LoVo (cell line): ENCODE measurements at places on chromosomes 4 and X.

DNA sequence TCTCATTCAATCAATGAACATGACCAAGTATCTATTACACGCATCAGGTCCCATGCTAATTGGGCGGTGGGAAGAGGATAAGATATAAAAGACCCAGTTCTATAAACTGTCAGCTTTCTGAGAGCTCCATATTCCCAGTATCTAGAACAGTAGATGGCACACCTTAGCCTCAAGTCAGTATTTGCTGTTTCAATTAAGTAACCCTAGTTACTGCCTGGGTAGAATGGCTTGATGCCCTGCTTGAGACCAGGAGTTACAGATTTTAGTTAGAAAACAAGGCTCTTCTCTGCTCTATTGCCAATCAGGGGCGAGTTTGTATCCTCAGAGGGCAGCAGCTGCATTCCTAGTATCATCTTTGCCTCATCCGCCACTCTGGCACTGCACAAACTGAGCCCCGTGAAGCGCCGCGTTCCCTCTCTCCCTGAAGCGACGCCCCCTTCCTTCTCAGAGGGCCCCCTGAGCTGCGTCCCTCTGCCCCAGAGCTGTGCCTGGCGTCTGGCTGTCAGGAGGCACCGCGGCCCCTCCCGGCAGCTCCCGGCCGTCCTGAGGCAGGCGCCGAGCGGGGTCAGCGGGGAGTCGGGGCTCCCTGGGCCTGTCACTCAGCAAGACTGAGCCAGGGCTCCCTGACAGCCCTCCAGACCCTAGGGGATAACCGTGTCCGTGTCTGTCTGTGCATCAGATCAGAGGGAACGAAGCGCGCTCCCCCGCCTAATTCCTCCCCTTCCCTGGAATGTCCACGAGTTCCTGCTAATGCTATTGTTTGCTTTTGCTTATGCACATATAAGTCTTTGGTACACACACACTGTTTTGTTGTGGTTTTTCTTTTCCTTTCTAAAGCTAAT is 212.4 kb upstream of the TTC29 start:
- no peak for DNase-seq

GRCh38 chr4:82428526-82428968 is 1.7 kb downstream of the HNRNPDL start:
- DNase-seq = no peak

DNA sequence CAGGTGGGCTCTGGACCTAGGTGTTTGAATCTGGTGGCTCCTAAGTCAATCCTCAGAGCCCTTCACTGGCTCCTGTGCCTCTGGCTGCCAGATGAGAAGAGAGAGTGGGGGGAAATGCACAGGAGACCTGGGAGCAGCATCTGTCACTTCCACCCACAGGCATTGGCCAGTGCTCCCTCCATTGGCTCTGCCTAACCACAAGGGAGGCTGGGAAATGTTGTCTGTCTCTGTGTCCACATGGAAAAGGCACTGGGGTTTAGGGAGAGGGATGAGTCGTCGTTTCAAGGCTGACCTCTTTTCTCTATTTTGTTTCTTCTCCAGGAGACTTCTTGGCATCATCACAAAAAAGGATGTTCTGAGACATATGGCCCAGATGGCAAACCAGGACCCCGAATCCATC is 76.4 kb downstream of the CLCN4 start:
- DNase-seq = no peak

DNA sequence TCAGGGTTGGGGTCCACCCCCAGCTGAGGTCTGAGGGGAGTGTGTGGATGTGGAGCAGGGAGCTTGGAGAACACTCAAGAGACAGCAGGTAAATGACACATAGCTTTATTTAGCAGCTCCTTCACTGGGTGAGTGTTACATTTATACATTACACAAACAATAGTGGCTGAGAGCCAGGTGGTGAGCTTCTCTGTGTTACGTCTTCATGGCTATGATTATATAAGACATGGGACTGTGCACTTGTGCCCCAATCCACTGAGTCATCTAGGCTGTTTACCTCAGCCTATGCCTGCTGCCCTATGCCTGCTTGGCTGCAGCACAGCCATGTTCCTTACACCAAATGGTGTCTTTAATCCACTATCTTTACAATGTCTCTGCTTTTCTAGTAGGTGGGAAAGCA is 459.6 kb downstream of the AFF2 start:
- no peak for DNase-seq

DNA sequence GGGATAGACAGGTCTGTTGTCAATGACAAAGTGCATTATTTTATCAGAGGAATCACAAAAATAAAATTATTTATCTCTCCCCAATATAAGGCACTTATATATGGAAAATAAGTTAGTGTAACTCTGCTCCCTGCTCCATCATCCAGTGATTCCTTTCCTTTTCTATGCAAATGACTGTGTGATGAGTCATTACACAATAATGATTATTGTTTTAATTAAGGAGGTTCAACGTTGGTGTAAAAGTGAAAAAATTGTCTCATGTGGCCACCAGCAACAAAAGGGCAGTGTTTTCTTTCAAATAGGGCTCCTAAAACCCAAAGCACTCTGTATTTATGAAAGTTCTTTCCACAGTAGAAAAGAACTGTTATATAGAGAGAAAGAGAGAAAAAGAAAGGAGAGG is 16.7 kb downstream of the SLC7A11 start:
- no peak for DNase-seq

DNA sequence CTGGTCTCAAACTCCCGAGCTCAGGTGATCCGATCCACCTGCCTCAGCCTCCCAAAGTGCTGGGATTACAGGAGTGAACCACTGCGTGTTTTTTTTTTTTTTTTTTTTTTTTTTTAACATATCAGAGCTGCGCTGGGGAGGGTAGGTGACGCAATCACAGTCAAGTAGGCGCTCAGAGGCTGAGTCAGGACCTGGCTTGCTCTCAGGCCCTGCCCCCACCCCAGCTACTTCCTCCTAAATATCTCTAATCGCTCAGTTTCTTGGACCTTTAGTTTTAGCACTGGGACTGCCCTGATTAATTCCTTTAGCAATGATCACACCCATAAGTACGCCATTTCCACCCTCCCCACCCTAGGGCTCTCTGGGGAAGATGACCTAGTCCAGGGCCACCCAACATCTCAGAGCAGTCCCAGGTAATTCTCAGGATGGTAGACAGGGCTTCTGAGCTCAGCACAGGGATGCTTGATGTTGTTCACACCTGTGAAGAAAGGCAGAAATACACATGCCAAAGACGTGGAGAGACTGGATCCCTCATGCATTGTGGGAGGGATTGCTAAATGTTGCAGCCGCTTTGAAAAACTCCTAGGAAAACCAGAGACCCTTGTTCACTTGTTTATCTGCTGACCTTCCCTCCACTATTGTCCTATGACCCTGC is 50.2 kb downstream of the DDX3X start:
- DNase-seq = peak; percentile 71

DNA sequence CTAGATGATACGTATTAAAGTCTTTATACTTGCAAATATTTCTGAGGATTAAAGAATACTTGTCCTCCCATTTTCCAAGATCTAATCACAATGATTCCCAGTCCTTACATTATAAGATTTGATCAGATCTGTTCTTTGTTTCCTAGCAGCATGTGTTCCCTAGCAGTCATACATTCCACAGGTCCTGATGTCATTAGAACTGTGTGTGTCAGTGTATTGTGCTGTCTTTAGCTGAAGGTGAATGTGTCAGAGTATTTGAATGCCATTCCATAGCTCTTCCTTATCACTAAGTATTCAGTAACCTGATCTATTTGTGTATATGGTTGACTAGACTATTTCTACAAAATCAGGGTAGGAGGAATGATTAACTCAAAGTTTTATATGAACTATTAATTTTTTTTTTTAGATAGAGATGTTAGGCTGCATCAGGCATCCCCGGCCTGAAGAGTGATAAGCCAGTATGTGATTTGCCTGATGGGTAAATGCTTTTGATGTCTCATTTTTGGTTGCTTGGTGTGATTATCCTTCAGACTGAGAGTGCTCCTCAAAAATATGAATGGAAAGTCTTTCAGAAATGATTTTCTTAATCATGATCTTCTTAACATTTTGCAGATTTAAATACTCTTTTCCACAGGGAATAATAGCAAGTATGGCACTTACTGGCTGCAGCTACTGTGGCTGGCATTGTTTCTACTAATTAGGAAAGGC is 4.4 kb downstream of the ADGRL3 start:
- DNase-seq = no peak

- DNase-seq = no peak
Measured at GRCh38 chrX:18649498-18649951, 22.4 kb downstream of the RS1 start.

- no peak for DNase-seq
Measured at GRCh38 chrX:97238632-97239031, 354.9 kb downstream of the RPA4 start.

- no peak for DNase-seq
Measured at GRCh38 chr4:7780751-7781348, 158.8 kb downstream of the AFAP1 start.

- no peak for DNase-seq
Measured at GRCh38 chr4:6926681-6927478, 17.3 kb downstream of the TBC1D14 start.

DNA sequence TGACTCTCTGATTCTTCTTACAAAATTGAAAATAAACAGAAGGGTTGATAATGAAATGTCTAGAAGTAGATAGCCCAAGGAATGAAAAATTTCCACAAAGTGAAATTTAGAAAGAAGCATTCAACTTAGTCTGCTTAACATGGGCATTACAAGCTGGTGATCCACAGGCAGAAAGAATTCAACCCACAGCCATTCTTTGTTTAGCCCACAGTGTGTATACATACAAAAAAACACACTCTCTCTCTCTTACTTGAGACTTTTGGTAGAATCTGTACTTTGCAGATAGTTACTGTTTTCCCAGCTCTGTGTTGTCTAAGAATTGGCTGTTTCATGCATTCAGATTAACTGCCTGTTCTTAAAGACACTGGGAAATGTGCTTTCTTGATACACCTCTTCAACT is 159.8 kb downstream of the SLC4A4 start:
- no peak for DNase-seq

- no peak for DNase-seq
Measured at GRCh38 chr4:102298716-102299115, 46.6 kb downstream of the SLC39A8 start.

DNA sequence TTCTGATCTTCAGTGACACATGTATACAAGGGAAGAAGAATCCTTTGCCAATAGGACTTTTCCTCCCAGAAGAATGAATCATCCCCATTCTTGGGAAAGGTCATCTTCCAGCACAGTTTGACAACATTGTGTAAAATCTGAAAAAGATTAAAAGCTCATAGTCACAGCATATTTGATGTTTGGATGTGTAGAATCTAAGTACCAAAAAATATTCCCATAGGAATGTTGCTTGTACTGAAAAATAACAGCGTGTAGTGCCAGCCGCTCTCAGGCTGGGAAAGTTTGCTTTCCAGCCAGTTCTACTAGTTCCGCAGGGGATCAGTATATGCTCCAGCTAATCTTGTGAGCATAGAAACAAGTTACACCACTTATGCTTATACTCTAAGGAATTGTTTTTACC is 74.7 kb upstream of the IL13RA1 start:
- DNase-seq = no peak

DNA sequence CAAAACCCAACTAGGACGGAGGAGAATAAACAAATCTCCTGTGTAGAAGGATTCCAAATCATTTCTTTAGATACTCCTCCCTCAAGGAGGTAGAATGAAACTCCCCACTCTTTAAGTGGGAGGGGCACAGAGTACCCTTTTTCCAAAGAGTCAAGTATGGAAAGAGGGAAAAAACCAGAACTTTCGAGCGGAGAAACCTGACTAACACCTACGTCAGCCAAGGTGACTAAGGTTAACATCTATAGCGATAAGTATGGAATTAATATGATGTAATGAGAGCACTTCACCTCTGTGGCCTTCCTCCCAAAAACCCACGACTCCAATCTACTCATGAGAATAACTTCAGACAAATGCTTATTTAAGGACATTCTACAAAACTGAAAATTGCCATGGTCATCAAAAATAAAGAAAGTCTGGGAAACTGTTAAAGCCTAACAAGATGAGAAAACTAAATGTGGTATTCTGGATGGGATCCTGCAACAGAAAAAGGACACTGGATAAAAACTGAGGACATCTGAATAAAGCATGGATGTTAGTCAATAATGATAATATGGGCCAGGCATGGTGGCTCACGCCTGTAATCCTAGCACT is 157.0 kb upstream of the MAP3K15 start:
- no peak for DNase-seq

GRCh38 chr4:143403553-143403820 is 66.8 kb downstream of the GAB1 start:
- no peak for DNase-seq

GRCh38 chrX:72652082-72652481 is 62.0 kb downstream of the PHKA1 start:
- DNase-seq = no peak
